ENCODE measurements at places on chromosomes 12 and 14. TPM values are rescaled to one million over a fixed set of nuclear protein-coding genes. Genes with fewer than 3 reads are reported as not detected.

Gene DIO2
- polyA plus RNA-seq: 1.3 TPM

Gene SMCO3
- polyA plus RNA-seq: 1.1 TPM

Gene DHRS2
- 0.59 TPM for polyA plus RNA-seq

Gene KCNK13
- 0.34 TPM for polyA plus RNA-seq

Gene GPR162
- 5.1 TPM for polyA plus RNA-seq

Gene SLCO1B1
- not detected for polyA plus RNA-seq
